Spleen (tissue), 13 donors: ENCODE measurements at places on chromosomes 1 and 21. TPM values are rescaled to one million over a fixed set of nuclear protein-coding genes. Genes with fewer than 3 reads are reported as not detected.

Gene DNALI1
- polyA plus RNA-seq: 2.2 TPM

Gene KIF2C
- 1.4 TPM for polyA plus RNA-seq

DNA sequence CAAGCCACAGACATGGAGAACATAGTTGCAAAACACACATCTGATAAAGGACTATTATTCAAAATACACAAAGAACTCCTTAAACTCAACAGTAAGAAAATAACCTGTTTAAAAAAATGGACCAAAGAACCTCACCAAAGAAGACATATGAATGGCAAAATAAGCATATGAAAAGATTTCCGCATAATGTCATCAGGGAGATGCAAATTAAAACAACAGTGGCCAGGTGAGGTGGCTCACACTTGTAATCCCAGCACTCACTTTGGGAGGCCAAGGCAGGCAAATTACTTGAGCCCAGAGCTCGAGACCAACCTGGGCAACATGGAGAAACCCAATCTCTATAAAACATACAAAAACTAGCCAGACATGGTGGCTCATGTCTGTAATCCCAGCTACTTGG is 50.4 kb downstream of the PRPF38A start:
- DNase-seq: no peak
- H3K4me1 ChIP-seq: no peaks in the 10 kb centered on the region
- no peaks in the 10 kb centered on the region for H3K27me3 ChIP-seq
- no peak overlapping the region for H3K27ac ChIP-seq
- H3K36me3 ChIP-seq: peaks cover 8% of the 10 kb centered on the region

- H3K27ac ChIP-seq: no peak overlapping the region
- no peak for DNase-seq
- H3K4me3 ChIP-seq: no peak overlapping the region
- H3K27me3 ChIP-seq: no peaks in the 10 kb centered on the region
- no peaks in the 10 kb centered on the region for H3K36me3 ChIP-seq
- H3K4me1 ChIP-seq: no peaks in the 10 kb centered on the region
Observed at GRCh38 chr1:99636647-99637175, 9.2 kb upstream of the PALMD start.

Gene USH2A
- polyA plus RNA-seq: not detected
